NCI-H1105 (cell line): ENCODE measurements at places on chromosomes 1 and 21.
A peak's percentile ranks its signal among the peaks of the same experiment; 100 is the strongest.

DNA sequence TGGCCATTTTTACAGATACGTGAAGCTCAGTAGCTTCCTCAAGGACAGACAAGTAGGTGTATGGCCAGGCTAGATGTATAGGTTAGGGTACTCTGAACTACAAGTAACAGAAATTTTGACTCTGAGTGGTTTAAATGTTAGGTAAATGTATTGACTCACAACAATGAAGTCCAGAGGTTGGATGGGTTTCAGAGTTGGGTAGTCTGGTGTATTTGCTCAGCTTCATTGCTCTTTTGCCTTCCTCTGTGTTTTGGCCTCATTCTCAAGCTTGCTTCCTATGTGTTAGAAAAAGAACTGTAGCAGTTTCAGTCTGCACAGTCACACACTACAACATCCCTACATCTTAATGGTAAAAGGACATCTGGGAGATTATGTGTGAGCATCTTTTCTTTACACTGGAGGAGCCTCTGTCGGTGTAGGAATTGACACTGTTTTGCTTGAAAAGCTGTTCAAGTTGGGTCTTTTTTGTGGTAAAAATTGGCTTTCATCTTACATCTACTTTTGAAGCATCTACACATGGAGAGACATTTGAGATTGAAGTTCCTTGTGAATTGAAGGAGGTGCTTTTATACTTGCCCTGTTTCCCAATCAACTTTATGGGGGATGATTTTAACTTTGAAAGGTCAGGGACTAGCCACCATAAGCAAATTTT is 64.4 kb downstream of the MAST2 start:
- no peak for DNase-seq

DNA sequence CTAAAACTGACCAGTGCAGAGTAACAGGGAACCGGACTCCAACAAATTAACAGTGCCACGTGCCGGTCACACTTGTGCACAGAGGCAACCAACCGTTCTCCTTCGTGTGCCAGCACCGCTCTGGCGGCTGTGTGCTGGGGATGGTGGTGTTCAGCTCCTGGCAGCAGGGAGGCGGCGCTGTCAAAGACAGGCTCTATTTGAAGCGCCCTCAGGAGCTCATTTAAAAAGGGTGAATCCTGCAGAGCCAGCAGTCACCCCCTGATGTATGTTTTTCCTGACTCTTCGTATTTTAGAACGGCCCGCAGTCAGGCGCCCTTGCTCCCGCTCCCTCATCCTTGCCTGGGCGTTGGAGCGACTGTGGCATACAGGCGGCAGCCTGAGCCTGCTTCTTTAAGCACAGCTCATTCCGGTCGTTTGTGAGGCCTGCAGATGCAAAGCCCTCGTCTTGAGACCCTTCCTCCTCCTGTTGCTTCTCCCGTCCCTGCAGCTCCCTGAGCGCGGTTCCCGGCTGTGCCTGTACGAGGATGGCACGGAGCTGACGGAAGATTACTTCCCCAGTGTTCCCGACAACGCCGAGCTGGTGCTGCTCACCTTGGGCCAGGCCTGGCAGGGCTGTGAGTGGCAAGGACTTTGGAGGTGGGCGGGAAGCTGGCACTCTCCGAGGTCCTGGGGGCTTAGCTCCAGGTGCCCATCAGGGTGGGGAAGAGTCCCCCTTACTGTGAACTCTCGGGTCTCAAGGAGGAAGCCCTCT is 1.1 kb downstream of the DFFB start:
- DNase-seq: peak; percentile 1

DNA sequence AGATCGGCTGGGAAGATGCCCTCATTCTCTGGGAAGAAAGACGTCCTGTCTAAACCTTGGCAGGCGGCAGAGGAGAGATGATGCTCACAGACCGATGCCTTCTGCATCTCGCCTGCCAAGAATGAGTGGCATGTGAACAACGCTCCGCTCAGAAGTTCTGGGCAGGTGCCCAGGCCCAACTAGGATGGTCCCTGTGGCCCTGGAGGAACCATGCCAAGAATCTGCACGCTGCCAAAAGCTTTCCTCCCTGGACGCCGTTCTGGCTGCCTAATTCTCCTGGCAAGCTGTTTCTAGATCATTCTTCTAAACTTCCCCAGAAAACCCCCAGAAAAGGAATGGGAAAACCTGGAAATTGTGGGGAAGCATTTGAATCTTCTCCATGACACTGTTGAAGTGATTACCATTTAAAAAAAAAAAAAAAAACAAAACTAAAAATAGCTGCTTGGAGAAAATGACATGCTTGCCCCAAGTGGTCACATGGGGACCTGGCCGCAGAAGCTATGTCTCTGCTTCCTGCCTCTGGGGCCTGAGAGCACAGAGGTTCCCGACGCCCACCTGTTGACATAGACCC is 440.9 kb downstream of the PRDM2 start:
- DNase-seq: peak; percentile 21

- DNase-seq: no peak
Measured at GRCh38 chr1:59413327-59413720, 116.4 kb downstream of the FGGY start.

GRCh38 chr1:35657851-35658250 is 16.5 kb upstream of the PSMB2 start:
- DNase-seq: no peak

DNA sequence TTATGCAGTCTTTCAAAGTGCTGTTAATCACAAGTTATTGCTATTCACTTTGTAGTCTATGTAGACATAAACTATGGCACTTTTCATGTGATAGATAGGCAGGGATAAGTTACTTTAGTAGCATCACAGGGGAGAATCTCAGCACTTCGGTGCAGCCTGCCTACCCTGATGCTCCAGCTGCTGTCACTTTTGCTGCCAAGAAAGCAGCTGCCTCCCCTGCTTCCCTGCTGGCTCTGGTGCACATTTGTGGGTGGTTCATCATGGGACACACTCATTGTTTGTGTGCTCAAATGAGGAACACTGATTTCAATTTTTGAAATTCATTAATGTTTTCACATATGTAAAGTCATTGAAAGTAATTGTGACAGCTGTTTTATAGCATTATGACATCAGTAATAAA is 272.6 kb downstream of the S1PR1 start:
- no peak for DNase-seq

- DNase-seq: peak; percentile 52
Measured at GRCh38 chr1:26597629-26598039, 68.1 kb downstream of the RPS6KA1 start.

DNA sequence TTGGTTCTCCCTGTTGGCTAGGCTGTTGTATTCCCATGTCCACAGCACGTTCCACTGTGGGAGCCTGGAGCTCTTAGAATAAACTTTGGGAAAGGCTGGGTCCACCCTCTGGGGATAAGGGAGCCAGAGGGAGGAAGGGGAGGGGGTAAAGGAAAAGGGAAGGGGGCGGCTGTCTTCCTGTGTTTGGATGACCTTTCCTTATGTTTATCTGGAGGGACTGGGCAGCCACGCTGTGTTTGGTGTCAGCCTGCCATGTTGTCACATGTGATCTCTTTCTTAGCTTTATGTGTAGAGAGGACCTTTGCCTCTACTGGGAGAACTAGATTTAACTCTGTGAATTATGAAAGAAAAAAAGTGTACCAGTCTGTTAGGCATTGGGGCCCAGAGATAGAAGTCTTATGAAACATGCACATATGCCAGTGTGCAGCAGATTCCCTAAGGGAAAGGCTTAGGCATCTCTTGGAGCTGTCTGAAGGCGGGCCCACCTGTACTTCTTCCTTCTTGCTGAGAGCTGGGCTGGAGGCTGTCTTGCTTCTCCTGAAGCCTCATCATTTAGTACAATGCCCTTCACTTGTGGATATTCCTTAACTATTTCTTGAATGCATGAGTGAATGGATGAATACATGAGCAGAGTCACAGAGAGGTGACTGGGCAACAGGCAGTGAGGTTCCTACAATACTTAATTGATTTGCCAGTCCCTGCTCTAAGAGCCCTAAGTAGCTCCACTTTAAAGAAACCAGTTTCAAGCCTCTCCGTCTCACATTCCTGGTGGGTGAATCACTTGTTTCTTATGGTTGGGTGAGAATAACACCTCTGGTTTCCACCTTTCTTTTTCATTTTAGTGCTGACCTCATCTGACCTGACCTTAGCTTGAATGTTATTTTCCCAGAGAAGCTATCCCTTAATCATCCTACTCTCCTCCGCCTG is 62.5 kb upstream of the ARHGAP29 start:
- no peak for DNase-seq

DNA sequence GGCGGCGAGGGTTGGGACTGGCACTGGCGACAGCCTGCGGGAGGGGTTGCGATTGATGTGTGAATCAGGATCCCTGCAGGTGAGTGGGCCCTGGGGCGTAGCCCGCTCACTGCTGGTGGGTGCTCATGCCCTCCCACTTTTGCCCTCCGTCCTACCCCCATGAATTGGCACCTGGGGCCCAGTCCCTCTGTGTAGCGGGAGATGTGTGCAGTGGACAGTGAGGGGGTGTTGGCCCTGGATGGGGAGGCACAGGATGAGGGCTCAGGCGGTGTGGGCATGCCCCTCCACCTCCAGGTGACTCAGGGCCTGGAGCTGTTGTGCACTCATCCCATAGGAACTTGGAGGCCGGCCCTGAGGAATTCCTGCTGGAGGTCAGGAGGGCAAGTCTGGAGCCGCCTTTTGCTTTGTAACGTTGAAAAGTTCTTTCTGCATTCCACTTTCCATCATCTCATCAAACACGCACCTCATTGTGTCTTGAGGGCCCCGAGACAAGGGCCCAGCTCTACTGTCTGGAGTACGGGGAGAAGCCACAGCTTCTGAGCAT is 3.0 kb downstream of the PEAR1 start:
- no peak for DNase-seq

GRCh38 chr1:58095183-58095582 is 451.3 kb downstream of the OMA1 start:
- DNase-seq: no peak

DNA sequence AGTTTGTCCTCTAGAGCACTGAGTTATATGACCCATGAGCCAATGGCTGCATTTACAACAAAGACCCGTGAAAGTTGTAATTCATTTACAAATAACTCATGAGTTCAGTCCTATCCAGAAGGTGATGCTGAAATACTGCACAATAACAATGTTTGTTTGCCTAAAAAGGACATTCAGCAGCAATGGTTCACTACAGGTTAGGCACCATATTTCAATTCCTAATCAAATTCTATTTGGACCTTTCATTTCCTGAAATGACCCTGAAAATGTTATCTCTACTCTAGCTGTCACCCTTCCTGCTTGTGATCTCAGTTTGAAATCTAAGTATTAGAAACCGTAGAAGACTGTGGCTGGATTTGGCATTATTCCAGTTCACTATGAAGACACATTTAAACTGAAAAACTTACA is 191.2 kb upstream of the SAMSN1 start:
- DNase-seq: no peak

GRCh38 chr1:121458291-121459048 is 273.7 kb downstream of the SRGAP2C start:
- DNase-seq: no peak

GRCh38 chr1:187264995-187265602 is 436.4 kb downstream of the PLA2G4A start:
- DNase-seq: peak; percentile 77

DNA sequence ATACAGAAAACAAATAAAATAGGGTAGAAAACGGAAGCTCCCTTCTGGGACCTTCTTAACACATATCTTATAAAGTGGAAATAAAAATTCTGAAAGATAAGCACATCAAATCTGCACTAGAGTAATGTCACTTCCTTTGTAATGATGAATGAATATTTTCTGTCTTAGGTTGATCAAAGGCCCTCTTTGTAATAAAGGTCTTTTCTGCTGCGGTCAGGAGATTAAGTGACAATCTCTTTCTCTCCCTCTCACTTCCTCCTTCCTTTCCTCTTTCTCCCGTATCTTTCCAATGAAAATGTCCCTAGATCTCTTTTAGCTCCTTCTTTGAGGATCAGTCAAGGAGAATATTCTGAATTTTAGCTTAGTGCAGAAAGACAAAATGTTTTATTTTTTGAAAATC is 33.8 kb downstream of the TMCO1 start:
- no peak for DNase-seq

DNA sequence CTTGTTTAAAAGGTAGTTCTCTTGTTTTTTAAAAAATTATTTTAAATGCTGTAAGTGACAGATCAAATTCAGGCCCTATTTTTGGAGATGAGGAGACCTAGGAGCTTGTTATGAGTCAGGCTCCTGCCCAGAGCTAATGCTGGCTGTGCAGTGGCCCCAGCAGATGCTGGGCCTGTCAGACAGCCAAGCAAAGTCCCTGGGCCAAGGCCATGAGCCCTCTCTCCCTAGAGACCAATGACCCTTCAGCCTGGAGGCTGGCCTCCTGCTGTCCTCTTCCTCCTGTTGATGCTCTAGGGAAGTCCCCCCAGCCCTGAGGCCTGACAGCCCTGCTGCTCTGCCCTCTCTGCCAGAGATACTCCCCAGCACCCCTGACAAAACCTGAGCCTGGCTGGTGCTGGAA is 128.1 kb upstream of the CTTNBP2NL start:
- DNase-seq: no peak

DNA sequence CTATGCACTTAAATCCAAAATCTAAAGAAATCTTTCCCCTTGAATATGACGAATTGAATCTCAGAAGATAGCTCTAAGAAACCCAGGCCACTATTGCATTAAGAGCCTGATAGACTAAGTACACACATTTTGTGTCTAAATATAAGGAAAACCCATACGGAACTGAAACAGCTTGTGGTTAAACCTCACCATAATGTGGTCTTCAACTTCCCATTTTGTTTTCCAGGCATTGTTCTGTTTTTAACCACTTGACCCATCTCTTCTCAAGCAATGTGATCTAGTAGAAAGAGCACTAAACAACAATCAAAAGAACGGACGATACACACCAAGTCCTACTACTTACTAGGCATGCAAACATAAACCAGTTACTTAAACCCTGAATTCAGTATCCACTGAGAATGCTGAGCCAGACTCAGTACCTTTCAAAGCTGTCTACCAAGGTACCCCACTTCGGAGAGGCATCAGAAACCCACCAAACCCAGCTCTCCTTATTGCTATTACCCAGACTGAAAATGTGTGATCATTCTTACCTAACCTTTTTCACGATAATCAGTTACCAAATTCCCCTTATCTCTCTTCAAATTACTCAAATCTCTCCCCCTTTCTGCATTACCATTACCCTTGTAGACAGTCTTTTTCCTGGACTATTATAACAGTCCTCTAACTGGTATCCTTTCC is 12.8 kb downstream of the OTUD7B start:
- no peak for DNase-seq

GRCh38 chr1:244237445-244237844 is 186.4 kb downstream of the ZBTB18 start:
- no peak for DNase-seq

GRCh38 chr1:87929906-87930305 is 601.2 kb downstream of the LMO4 start:
- DNase-seq: no peak

- DNase-seq: no peak
Measured at GRCh38 chr1:84856726-84857270, 36.2 kb downstream of the LPAR3 start.
